ENCODE measurements at places on chromosomes 11 and 22. TPM values are rescaled to one million over a fixed set of nuclear protein-coding genes. Genes with fewer than 3 reads are reported as not detected.

The SH3BP1 gene
- 21.7 TPM for polyA plus RNA-seq

The CAPN5 gene
- 20.9 TPM for polyA plus RNA-seq

The SLC5A4 gene
- polyA plus RNA-seq: 0.72 TPM

DNA sequence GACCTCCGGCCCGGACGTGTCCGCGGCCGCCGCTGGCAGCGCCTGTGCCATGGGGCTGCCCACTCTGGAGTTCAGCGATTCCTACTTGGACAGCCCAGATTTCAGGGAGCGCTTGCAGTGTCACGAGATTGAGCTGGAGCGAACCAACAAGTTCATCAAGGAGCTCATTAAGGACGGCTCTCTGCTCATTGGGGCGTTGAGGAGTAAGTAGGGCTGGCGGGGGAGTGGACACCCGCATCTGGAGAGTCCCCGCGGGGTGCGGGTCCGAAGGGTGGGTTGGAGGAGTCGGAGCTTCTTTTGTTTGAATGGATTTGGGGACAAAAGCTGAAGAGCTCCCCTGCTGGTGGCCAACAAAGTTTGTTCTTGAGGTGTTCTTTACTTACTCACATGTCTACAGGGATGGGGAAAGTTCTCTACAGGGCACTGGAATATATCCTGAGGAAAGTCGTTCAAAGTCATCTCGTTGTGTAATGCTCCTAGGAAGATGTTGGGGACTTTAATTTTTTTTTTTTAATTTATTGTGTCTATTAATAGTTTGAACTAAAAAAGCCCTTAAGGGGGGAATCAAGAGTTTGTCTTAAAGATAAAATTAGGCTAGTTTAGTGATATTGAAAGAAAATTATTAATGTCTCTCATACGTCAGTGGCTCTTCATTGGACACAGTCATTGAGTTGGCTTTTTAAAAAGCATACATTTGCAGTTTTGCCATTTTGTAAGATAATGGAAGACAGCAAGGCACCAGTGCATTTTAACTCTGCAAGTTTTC lies 725 bp downstream of the ARHGAP42 start:
- DNase-seq: peak; percentile 72

DNA sequence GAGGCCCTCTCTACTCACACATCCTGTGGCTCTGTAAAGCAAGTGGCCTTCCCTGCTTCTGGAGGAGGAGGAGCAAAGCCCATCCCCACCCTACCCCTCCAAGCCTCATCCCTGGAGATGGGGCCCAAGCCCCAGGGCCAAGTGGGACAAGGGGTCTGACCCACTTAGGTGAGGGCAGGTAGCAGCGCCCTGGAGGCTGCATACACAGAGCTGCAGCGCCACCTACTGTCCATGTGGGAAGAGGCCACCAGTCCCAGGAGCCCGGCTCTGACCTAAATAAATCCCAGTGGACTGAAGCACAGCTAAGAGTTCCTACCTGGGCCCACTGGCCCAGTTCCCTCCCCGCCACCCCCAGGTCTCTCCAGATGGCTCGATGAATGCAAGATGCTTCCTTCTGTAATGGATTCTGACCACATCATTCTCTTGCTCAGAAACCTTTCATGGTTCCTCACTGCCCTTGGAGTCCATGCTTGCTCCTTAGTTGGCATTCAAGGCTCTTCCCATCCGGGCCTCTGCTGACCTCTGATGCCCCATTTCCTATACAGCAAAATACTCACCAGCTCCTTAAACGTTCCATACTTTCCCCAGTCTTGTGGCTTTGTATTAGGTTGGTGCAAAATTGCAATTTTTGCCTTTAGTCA lies 62.1 kb downstream of the THAP12 start:
- DNase-seq: peak; percentile 78

DNA sequence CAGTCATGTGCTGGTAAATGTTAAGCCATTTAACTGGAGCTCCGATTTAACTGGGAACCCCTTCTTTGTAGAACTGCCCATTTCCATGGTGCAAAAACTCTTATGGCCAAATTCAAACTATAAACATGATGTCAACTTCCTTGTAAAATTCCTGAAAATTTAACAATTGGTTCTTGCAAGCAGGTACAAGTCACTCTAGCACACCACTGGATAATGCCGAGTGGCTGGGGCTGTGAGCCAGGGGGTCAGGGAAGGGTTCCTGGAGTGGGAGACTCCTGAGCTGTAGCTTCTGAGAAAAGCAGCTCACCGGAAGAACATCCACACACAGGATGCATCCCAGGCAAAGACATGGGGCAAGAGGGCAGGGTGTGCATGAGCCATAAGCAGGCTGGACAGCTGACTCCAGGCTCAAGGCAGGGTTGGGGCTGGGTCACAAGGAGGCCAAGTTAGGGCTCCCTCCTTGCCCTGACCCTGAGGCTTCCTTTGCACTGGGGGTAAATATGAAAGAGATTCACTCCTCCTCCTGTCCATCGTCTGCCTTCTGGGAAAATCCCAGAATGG lies 18.2 kb downstream of the P2RY2 start:
- no peak for DNase-seq

DNA sequence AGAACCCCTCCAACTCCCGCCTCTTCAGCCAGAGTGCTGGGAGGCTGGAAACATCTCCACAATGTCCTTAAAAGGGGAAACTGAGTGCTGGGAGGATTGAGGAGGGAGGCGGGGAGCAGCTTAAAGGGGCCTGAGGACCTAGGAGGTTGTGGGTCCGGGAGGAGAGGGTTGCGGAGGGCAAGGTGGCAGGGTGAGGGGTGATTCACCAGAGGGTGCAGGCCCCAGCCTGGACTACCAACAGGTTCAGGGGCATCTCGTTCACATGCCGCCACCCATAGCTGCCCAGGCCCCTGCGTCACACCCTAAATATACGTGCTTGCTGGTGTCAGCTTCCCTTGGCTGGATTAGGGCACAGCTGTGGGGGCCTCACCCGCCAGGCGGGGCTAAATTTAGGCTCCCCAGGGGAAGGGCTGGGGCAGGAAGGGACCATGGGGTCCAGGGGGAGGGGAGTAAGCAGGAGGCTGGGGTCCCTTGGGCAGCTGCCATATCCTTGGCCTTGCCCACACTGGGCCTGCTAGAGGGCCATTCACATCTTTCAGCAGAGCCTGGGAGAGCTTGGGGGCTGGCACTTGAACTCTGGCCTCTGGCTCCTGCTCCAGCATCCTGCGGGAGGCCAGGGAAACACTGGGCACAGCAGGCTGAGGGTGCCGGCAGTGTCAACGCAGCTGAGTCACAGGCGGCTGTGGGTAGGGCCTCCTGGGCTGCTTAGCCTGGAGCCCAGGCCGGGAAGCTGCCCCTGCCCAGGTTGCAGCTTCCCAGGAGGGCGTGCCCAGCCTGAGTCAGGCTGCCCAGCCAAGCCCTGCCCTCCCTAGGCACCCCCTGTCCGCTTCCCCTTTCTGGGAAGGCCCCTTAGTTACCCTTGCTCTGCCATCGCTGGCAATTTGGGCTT lies 1.3 kb downstream of the EHBP1L1 start:
- no peak for DNase-seq

Measured in right lung (tissue), 10 donors.